HepG2 (cell line): ENCODE measurements at places on chromosomes 7 and 10. TPM values are rescaled to one million over a fixed set of nuclear protein-coding genes. Genes with fewer than 3 reads are reported as not detected.
A peak's percentile ranks its signal among the peaks of the same experiment; 100 is the strongest.

- no peak for DNase-seq
These were observed 560 bp downstream of the GBF1 start for GRCh38 chr10:102245932-102246251.

- DNase-seq, result no peak
These were observed 1115.7 kb upstream of the C7orf33 start for GRCh38 chr7:147474862-147475261.

DNA sequence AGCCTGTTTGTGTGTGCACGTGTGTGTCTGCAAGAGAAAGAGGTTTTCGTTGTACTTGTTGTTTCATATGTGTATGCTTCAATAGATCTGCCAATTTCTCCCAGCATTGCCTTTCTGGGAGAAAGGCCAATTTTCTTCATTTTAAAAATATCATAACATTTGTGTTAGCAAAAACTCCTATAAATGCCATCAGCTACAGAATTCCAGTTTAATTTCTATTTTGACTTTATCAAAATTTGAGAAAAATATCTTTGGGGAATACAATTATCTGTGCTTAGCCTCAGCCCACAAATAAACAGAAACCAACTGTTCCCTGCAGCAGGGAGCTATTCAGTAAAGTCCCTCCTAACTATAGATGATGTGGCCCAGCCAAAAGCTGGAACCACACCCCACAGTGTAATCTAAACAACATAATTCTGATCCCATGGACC lies 68.3 kb upstream of the MGMT start:
- DNase-seq, result no peak

Gene TUBB8
- total RNA-seq, result 0.24 and 0.31 TPM in 2 replicates

DNA sequence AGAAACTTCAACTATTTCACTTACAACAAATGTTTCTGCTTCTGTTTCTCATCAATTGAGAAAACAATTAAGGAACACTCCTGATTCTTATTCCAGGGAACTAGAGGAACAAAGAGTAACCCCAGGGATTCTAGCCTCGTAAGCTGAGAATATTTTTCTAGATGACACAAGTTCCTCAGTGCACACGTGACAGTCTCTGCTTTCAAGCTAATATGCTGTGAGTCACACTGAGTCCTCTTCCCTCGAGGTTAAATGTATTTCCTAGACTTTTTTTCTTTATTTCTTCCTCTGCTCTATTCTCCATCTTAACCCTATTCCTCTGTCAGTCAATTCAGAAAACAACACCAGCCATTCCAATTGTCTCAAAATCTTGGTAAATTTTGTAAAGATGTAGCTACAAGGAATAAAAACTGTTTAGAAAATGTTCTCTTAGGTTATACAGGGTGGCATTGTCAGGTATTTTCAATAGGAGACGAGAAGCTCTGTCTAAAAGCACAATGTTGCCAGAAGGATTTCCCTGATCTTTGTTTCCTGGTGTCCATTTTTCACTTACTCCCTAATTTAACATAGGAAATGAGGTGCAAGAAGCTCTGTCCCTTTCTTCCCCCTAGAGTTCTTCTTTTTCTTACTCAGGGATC lies 5.8 kb upstream of the C1GALT1 start:
- peak; percentile 81 for DNase-seq

DNA sequence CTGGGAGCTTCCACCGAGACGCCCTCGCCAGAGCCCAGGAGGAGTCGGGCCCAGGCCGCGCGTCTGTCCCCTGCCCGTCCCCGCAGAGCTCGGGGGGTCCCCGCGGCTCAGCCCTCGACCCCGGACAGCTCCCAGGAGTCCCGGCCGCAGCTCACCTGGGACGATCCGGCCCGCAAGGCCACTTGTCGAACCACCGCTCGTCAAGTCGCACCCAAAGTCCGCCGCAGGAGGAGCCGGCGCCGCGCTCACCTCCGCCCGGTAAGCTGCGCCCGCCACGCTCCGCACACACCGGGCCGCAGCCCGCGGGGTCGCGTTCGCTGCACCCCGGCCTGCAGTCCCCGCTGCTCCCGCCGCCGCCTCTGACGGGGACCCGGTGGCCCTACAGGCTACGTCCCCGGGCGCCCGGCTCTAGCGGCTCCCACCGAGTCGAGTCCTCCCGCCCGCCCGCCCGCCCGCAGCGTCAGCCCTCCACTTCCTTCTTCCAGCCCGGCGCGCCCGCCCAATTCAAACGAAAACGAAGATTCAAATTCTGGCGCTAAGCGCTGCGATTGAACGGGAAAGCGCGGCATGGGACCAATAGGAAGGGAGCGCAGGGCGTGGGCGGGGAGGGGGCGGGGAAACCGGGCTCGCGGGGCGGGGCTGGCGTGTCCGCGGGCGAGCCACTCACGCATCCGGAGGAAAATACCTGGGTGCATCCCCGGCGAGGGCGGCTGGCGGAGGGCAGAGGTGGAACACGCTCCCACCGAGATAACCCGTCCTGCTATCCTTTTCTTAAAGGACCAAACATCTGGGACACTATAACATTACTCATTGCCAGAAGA lies at the start of gene MKI67:
Gene MKI67, minus strand, starts transcription at position 480 of the 821 bp plus-strand sequence. CDS start 756 bp downstream, outside the sequence.
- peak; percentile 91 for DNase-seq

Gene GOLGA7B
- not detected in 2 replicates for total RNA-seq

Gene FBXO24
- total RNA-seq, result 0.13 and 0.20 TPM in 2 replicates

Gene CRHR2
- total RNA-seq, result not detected in 2 replicates

GRCh38 chr7:84219310-84219709 lies 24.7 kb upstream of the SEMA3A start:
- no peak for DNase-seq

DNA sequence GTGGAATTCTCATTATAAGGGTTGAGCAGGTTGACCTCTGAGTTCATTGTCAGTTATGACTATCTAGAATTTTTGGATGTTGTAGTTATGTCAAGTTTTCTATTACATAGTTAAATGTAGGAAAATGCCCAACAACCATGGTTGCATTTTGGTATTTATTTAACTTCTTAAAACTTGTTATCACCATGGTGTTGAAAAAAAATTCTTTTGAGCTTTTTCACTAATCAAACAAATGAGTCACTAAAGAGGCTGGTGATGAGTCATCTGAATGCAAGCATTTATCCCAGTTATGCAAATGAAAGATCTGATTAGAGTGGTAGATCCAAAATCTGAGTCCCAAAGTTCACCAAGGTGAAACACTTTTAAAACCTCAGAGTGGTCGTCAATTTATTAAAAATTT lies 624.7 kb upstream of the IGFBP3 start:
- DNase-seq, result peak; percentile 64

DNA sequence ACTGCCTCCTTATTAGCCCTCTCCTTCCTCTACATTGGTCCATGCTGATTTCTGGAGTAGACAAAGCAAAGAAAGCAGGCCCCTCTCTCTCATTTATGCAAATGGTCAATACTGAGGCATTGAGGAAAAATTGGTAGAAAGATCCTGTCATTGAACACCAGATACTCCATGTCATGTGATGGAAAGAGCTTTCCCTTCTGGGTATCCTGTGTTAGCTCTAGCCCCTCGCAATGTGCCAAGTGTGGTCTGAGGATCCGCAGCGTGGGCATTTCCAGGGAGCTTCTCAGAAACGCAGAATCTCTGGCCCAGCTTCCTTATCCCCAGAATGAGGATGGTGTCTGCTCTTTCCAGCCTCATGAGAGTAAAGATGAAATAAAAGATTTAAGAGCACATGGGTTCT lies 159.1 kb downstream of the CREB5 start:
- DNase-seq, result no peak

- no peak for DNase-seq
These were observed 336.8 kb upstream of the IGFBP3 start for GRCh38 chr7:46257761-46258448.

- no peak for DNase-seq
These were observed 62.9 kb downstream of the ELMO1 start for GRCh38 chr7:37385787-37386186.

Gene LRRTM3
- total RNA-seq, result not detected in 2 replicates

DNA sequence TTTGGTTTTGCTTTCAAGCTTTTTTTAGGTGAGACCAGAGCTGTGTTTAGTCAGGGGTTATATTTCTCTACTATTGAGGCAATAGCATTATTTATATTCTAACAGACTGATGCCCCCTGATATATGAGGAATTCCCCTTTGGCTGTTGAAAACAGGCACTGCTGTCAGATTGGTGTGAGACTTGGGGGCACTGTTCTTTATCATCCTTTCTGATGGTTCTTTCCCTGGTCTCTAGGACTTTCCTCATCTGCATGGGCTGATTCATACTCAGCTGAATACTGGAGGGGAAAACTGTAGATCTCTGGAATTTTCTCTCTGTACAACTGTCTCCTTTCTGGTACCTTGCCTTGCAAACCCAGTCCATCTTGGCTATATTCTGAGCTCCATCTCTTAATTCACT lies 10.0 kb upstream of the ICA1 start:
- DNase-seq, result no peak

Gene HMX2
- not detected in 2 replicates for total RNA-seq

GRCh38 chr10:48574322-48574796 lies 30.5 kb downstream of the ARHGAP22 start:
- DNase-seq, result no peak

GRCh38 chr10:5036511-5036910 lies 32.9 kb upstream of the AKR1C2 start:
- no peak for DNase-seq

- DNase-seq, result no peak
These were observed 103.9 kb downstream of the LRRC18 start for GRCh38 chr10:48835781-48836180.

- DNase-seq, result no peak
These were observed 66.3 kb upstream of the SLC25A13 start for GRCh38 chr7:96388166-96388565.

Gene EEPD1
- total RNA-seq, result 10.0 and 10.1 TPM in 2 replicates

Gene SP8
- total RNA-seq, result not detected in 2 replicates

GRCh38 chr7:43640679-43641078 lies 57.8 kb downstream of the STK17A start:
- DNase-seq, result no peak

Gene CUZD1
- total RNA-seq, result 0.29 and 0.34 TPM in 2 replicates

DNA sequence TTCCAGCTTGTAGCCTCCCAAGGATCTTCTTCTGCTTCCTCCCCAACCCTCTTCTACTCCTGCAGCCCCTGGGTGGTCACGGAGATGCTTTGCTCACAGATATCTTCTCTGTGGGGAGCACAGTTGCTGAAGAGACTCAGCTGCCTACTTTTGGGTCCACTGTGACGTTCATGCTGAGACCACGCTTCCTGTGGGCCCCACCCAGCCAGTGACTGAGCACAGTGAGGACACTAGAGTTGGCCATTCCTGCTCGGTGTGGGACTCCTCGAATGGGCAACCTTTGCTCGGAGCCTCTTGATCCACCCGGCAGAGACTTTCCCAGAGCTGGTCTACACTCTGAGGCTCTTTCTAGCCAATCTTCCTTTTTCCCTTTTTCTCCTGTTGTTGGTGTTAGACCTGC lies 73.9 kb downstream of the ADRA2A start:
- DNase-seq, result no peak

DNA sequence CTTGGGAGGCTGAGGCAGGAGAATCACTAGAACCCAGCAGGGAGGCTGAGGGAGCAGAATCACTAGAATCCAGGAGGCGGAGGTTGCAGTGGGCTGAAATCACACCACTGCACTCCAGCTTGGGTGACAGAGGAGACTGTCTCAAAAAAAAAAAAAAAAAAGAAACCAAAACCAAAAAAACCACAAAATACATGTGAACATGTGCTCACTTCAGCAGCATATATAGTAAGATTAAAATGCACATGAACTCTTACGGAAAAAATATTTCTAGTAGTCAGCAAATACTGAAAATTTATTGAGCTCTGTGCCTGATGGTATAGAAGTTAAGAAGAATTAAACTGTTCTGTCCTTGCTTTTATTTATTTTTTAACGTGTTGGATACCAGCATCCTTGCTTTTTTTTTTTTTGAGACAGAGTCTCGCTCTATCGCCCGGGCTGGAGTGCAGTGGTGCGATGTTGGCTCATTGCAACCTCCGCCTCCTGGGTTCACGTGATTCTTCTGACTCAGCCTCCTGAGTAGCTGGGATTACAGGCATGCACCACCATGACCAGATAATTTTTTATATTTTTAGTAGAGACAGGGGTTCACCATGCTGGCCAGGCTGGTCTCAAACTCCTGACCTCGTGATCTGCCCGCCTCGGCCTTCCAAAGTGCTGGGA lies 9.6 kb upstream of the ZNF487 start:
- DNase-seq, result no peak

- no peak for DNase-seq
These were observed 283.4 kb downstream of the TFEC start for GRCh38 chr7:115747174-115747573.

DNA sequence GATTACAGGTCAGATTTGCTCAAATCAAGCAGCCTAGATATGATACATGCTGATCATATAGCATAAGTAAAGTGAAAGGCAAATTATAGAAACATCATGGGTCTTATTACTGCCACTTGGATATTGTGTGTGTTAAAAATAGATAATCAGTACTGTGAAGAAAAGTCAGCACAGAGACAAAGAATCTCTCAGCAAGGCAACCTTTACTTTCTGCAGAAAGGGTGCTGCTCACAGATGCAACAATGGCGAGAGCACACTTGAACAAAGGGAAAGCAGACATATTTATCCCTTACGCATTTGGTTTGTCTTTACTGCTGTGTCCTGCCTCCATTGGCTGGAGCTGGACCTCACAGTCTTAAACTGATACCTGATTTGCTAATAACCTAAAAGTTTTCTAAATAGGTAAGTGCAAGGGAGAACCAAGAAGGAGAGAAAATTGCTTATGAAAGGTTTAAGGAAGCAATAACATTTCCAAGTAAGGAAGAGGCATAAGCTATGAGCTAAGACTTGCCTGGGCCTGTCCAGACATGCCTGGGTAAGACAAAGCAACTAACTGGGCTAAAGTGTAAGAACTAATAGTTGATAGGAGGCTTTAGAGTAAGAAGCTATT lies 1310.8 kb upstream of the LRRTM3 start:
- DNase-seq, result no peak

DNA sequence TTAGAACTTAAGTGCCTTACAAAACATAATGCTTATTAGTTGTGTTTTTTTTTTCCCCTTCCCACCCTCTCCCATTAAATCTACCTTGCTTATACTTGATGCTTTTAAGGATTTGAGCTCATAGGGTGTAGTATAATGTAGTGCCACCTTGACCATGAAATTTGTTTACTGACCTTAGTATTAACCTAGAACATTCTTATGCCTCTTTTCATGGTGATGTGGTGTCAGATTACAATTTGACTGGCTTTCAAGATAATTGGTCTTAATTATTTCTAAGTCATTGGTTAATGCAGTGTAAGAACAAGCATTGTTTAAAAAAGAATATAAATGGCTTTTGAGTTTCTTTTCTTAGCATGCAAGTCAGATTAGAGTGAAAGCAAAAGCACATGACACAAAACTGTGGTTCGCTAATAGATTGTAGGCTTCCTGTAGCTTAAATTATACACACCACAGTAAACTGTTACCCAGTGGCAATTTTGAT lies 61.8 kb downstream of the ADD3 start:
- no peak for DNase-seq

GRCh38 chr7:28767356-28767755 lies 190.8 kb downstream of the TRIL start:
- DNase-seq, result no peak
